NCI-H1105 (cell line): ENCODE measurements at places on chromosomes 12 and 14.

- peak; percentile 40 for DNase-seq
Measured at GRCh38 chr14:92783813-92784431, 10.2 kb upstream of the GOLGA5 start.

- DNase-seq, result no peak
Measured at GRCh38 chr12:92464911-92465310, 237.9 kb upstream of the PLEKHG7 start.

DNA sequence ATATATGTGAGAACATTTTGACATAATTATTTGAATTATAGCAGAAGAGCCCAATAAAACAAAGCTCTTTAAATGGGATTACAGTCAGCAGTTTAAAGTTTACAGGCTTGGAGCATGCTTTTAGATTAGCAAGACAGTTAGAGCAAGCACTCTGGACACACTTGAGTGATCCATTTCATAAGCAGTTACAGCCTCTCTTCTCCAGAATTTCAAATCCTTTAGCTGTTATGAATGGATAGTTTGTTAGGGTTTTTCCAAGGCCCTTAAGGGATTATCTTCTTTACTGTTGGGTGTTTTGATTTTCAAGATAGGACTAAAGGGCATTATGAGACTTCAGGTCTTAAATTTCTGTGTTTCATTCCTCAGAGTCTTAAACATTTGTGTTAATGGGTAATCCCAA, 36.3 kb downstream of the BEST3 start:
- no peak for DNase-seq

- no peak for DNase-seq
Measured at GRCh38 chr12:608921-609320, 54.3 kb downstream of the NINJ2 start.

GRCh38 chr12:124994437-124994975, 1.1 kb downstream of the BRI3BP start:
- no peak for DNase-seq

DNA sequence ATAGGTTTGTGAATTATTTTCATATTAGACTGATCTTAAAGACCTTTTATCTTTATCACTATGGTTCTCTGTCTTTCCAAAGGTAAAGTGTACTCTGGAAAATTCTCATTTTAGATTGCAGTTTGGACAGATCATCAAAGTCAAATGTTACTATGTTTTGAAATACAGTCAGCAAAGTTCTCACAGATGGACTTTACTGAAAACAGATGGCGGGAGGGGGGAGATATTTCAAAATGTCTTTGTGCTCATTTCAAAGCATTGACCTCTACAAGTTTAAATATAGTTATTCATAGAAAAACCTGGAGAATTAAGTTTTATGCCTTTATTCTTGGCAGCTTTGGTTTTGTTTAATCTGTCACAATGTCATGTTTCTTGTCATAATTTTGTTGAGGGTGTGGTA, 51.8 kb upstream of the LRTM2 start:
- DNase-seq, result no peak

DNA sequence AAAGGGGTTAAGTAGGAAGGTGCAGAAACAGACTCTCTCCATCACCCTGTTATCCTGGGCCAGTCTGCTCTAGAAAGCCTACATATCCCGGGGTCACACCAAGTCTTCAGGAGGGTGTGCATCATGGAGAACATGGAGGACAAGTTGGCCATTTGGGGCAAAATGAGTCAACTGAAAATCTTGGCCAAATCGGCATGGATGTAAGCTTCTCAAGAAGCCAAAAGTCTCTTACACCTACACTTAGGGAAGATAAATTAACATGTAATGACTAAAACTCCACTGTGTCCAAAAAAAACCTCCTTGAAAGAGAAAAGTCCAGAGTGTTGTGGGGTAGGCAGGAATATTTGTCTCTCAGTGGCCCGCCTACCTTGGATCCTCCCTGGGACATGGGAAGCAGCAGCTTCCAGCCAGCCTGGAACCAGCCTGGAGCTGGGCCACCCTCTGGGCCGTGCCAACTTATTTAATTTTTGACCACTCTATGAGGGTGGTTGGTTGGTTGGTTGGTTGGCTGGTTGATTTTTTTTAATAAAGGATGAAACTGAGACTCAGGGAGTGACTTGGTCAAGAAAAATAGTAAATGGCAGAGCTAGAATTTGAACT, 17.9 kb upstream of the TC2N start:
- DNase-seq, result no peak

DNA sequence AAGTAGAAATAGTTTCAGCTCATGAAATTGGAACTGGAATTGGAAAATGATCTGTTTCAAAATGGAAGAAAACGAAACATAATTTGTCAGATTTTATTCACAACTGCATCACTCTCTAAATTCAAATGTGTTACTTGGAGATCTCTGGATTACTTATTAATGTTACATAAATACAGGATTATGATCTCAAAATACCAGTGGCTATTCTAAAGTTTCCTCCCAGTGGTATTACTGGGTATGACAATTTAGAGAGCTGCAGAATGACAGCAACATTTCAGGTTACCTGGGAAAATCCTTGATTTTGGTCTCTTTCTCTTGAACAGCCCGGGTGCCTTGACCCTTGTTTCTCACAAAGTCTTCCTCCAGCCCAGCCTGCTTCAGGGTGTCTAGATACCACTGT, 14.2 kb downstream of the FAM161B start:
- no peak for DNase-seq

GRCh38 chr12:57845478-57846284, 848 bp downstream of the CTDSP2 start:
- DNase-seq, result no peak

DNA sequence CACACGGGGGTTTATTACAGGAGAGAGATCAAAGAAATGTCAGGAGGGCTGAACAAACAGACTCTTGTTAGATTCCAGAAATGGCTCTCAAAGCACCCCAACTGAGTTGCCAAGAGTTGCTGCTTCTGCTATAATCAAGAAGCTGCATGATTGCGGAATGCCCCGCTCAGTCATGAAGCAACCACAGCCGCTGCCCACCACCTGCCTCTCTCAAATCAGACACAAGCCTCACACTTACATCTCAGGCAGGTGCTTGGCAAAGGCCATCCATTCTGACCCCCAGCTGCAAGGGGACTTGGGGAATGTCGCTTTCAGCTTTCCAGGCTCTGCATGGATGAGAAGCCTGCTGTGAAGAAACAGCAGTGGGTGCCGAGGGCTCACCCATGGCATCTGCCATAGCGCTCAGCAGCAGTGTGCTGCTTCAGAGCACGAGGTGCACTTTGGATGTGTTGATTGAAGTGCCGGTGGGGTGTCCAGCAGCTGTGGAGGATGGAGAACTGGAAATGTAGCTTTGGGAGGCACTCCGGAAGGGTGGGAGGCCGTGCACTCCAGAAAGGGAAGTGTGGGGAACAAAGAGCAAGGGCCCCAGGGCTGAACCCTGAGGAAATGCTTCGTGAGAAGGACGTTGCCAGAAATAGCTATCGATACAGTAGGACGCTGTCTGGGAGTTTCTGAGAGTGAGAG, 37.7 kb downstream of the LRRC74A start:
- no peak for DNase-seq

DNA sequence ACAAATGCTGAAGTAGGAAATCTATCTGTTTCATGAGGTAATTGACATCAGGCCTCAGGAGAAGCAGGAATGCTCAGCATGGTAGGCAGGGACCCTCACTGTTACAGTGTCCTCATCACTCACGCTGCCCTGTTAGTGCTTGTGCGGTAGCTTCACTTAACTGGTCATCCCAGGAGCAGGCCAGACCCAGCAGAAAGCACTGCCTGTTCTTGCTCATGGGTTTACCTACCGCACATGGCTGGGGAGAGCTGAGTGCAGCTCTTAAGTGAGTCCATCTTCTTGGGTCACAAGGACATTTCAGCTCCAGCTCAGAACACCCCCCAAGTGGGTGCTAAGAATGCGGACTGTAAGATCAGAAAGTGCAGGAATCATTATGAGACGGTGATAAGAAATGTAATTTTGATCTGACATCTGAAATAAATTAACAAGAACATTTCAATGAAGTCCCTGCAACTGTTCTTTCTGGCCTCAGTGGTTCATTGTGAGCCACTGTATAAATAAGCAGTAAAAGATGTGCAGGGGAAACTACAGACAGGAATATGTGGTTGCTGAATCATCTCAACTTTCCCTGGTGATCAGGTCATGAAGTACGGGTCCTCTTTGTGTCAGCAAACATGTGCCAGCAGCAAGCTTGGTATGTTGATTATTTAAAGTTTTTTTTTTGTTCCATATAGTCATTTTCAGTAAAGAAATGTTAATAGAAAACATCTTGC, 757.7 kb upstream of the TMEM132C start:
- no peak for DNase-seq

GRCh38 chr12:21797539-21797938, 23.0 kb upstream of the KCNJ8 start:
- no peak for DNase-seq

DNA sequence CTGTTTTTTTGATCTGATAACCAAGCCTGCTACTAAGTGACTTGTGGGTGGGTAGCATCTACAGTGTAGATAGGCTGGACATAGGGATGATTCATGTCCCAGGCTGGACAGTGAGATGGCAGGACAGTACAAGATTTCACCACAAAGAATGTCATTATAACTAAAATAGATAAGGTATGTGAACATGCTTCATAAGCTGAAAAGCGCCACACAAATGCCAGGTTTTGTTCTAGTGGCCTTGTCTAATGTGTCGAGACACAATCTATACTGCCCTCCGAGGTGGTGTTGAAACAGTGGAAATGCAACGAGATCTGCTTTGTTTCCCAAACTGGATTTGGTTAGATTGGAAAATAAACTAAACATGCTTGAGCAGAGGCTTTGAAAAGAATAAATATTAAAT, 4.4 kb downstream of the LGALS3 start:
- no peak for DNase-seq

DNA sequence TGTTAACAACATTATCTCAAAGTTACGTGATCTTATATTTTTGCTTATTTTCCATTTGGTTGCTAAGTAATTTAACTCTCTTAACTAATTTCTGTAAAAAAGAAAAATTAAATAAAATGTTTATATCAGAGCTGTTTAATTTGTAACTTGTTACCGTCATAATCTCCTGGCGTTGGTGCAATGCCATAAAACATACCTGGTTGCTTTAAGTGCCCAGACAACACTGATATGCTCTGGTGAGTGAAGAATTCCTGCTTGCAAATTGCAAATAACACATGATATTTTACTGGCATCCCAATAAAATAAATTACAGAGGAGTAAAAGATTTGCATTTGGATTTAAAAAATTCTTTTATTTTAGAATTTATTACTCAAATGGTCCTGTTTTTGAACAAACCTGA, 640.1 kb upstream of the MIS18BP1 start:
- DNase-seq, result no peak

DNA sequence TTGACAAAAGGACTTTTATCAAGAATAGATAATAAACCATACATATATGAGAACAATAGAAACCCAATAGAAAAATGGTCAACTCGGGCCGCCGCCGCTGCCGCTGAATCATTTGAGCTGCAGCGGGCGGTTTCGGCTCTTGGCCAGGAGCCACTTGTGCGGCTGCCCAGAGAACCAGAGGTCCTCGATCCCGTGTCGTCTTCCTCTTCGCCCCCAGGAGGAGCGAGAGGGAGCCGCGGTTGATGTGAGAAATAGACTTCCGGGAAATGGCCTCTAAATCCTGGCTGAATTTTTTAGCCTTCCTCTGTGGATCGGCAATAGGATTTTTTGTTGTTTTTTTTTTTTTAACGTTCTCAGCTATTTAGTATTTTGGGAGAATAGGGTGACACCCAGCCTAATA, 44.8 kb downstream of the CPSF6 start:
- DNase-seq, result peak; percentile 85

- no peak for DNase-seq
Measured at GRCh38 chr12:65595016-65595560, 229.2 kb upstream of the HMGA2 start.

DNA sequence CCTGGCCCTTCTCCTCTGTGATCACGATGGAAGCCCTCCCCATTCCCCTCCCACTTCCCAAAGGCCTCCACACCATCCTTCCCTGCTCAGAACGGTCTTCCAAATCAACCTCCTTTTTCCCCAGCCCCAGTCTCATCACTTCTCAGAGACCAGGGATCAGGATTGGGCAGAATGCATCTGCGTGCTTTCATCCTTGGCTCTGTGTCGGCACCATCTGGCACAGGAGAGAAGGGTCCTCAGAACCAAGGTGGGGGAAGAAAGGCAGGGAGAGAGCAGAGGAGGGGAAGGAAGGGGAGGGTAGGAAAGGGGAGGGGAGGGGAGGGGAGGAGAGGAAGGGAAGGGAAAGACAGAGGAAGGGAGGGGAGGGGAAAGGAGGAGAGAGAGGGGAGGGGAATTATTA, 52.4 kb upstream of the FICD start:
- DNase-seq, result no peak

DNA sequence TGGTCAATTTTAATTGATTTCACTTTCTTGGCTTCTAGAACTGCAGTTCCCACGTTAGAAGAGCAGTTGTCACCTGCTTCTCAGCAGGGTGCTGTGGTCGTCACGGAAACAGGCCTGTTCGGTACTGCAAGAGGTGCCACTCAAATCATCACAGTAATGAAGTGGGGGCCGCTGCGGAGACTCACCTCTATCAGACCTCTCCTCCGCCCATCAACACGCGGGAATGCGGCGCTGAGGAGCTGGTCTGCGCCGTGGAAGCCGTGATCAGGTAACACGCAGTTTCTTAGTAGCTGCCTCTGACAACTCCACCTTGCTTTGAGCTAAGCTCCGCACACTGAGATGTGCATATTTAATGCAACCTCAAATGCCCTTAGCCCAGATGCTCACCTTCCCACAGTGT, 107.2 kb downstream of the UNC79 start:
- no peak for DNase-seq

GRCh38 chr14:76708028-76708427, 53.2 kb upstream of the VASH1 start:
- DNase-seq, result no peak

- no peak for DNase-seq
Measured at GRCh38 chr12:25979059-25979458, 20.6 kb downstream of the RASSF8 start.

GRCh38 chr12:38162013-38162412, 154.6 kb upstream of the ALG10B start:
- DNase-seq, result no peak
